ENCODE measurements at places on chromosomes 2 and 18.

- DNase-seq: no peak
Observed at GRCh38 chr18:62281684-62282083, 43.4 kb upstream of the TNFRSF11A start.

- DNase-seq: no peak
Observed at GRCh38 chr2:25977768-25978167, 4.5 kb downstream of the KIF3C start.

DNA sequence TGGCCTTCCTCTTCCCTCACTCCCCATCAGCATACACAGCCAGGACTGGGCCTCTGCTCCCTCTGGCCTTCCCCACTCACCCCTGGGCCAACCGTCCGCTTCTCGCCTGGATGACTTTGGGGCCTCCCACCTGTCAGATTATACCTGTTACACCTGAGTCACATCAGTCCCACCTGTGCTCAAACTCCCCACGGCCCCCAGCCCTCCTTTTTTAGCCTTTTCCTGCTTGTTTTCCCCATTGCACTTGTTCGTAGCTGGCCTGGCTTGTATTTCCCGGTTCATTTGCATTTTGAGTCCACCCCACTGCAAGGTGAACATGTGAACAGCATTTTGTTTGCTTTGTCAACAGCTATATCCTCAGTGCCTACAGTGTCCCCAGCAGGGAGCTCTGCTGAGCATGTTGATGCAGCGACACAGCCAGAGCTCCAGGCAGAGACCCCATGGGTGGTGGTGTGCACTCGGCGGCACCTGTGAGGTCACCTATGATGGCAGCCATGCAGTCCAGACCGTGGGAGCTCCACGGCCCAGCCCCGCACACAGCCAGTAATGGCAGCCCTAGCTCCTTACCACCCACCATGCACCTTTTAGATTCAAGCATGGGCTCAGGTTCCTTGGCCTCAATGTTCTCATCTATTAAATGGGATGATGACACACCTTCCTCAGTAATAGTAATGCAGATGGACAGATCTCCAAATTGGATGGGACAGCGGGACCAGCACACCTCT is 276.4 kb upstream of the HS6ST1 start:
- no peak for DNase-seq

- DNase-seq: no peak
Observed at GRCh38 chr2:163505281-163505680, 230.5 kb downstream of the FIGN start.

- peak; percentile 86 for DNase-seq
Observed at GRCh38 chr2:197786010-197786877, 1.1 kb upstream of the BOLL start.

GRCh38 chr18:57122936-57123510 is 23.9 kb upstream of the BOD1L2 start:
- DNase-seq: peak; percentile 31

DNA sequence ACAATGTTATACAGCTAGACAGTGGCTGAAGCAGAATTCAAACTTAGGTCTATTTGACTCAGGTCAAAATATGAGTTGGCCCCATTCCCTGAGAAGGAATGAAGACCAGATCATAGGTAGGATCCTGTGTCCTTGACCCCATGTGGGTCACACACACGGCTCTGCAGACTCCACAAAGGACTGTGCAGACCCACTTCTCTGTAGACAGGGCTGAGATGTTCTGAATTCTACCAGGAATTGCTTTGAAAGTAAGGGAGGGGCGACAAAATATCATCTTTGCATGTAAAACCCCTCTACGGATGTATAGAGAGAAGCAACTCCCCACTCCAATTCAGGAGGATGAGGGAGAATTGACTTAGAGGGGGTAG is 62.3 kb upstream of the CTIF start:
- DNase-seq: no peak

GRCh38 chr2:21155365-21156136 is 31.8 kb downstream of the TDRD15 start:
- no peak for DNase-seq

DNA sequence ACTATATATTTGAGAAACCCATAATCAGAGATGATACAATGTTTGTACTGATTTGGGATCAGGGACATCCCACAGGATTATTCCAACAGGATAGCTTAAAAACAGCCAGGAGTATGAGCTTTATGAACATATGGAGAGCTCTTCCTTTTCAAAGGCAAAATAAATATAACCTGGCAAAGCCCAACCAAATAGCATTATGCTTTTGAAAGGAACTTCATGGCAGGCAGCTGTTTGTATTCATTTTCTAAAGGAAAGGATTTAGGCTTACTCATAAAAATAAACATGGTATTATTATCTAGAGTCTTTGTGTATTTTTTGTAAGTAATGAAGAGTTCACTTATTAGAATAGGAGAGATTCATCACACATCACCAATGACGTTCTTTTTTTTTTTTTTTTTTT is 44.4 kb downstream of the CCDC195 start:
- DNase-seq: no peak

- no peak for DNase-seq
Observed at GRCh38 chr2:189569295-189569910, 11.2 kb downstream of the SLC40A1 start.

DNA sequence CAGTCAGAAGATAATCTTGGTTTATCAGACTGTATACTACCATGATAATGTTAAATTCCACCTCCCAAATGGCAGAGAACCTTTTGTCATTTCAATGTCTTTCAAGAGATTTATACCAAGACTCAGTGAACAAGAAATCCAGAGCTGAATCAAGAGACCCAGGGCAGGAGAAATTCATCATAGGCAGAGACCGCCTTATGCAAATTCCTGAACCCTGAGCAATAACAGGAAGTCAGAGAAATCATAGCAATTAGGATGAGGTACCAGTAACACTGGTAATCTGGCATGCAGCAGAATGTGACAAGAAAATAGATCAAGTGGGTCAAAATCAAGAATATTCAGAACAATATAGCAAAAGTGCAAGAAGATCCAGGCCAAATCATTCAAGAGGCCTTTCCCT is 412.4 kb upstream of the LRATD1 start:
- no peak for DNase-seq

DNA sequence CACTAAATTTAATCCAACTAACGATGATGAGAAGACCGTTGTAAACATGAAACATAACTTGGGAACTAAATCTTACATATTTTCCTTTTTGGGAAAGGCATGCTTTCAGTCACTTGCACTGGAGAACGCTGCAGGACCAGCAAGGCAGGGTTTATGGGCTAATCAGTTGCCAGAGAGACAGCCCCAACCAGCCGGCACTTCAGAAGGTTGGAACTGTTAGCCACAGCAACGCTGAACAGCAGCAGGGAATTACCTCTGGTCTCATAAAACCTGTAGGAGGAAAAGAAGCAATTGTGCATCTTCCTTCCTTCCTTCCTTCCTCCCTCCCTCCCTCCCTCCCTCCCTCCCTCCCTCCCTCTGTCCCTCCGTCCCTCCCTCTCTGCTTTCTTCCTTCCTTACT is 33.9 kb upstream of the SIX2 start:
- no peak for DNase-seq

DNA sequence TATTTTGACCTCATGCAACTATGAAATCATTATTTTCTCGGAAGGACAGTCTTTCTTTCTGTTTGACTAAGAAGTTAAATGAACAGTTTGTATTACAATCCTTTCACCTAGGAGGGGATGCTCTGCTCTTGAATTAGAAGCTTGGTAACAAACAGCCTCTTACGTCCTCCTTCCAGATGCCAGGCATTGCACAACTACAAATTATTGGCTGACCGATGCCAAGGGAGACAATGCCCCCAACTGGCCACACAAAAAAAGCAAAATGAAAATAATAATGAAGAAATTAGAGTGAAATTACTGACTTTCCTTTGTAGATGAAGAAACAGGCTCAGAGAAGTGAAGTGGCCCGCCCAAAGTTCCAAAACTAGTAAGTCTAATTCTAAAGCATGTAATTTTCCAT is 177.9 kb downstream of the CYRIA start:
- DNase-seq: peak; percentile 46

DNA sequence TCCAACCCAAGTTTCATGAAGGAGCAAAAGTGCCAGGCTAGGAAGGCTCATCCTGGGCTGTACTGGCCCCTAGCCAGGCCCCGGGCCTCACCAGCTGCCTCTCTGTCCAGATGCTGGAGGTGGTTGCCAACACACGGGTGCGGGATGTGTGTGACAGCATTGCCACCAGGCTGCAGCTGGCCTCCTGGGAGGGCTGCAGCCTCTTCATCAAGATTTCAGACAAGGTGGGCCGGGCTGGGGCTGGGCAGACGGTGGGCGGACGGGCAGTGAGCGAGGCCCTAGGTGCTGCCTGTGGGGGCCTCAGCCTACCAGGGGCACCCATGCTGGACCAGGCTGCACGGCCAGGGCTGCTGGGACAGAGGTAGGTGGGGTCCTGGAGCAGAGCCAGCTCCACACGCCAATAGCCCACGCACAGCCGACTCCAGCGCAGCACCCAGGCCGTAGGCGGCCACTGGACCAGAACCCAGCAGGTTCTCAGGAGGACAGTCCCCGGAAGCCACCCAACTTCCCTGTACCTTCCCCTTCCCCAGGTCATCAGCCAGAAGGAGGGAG is 11.8 kb upstream of the GPR17 start:
- DNase-seq: no peak

All from iPS-NIHi11 (cell line).